Activated naive CD4-positive, alpha-beta T cell treated with anti-CD3 and anti-CD28 coated beads for 36 hours (primary cell): ENCODE measurements at places on chromosomes 16 and 17. TPM values are rescaled to one million over a fixed set of nuclear protein-coding genes. Genes with fewer than 3 reads are reported as not detected.

GRCh38 chr16:67883872-67884261 is 818 bp upstream of the NRN1L start:
- peak; percentile 76 for DNase-seq
- H3K4me3 ChIP-seq: no peak overlapping the region
- H3K27ac ChIP-seq: no peak overlapping the region
- no peaks in the 10 kb centered on the region for H3K4me1 ChIP-seq

GRCh38 chr17:17814162-17815061 is 22.4 kb downstream of the SREBF1 start:
- H3K4me3 ChIP-seq: no peak overlapping the region
- no peaks in the 10 kb centered on the region for H3K27me3 ChIP-seq
- H3K4me1 ChIP-seq: peaks cover 21% of the 10 kb centered on the region
- DNase-seq: no peak
- peaks cover 47% of the 10 kb centered on the region for H3K36me3 ChIP-seq

EFNB3 gene
- not detected for total RNA-seq

TBC1D3D gene
- 0.26 TPM for total RNA-seq

ALOXE3 gene
- total RNA-seq: not detected
